ENCODE measurements at places on chromosomes 5 and 9. TPM values are rescaled to one million over a fixed set of nuclear protein-coding genes. Genes with fewer than 3 reads are reported as not detected.

Gene PCDHA12
- total RNA-seq, result not detected

Gene GPR107
- total RNA-seq, result 19.0 TPM

Gene CER1
- not detected for total RNA-seq

Gene PCDHGA11
- not detected for total RNA-seq

Gene FYB1
- 82.8 TPM for total RNA-seq

Gene ANGPTL2
- total RNA-seq, result not detected

Gene PAPPA
- total RNA-seq, result not detected

Gene THBS4
- 2.3 TPM for total RNA-seq

Gene CCDC69
- 33.0 TPM for total RNA-seq

Gene GMCL2
- total RNA-seq, result not detected

Gene NME5
- total RNA-seq, result not detected

Gene BSPRY
- 9.1 TPM for total RNA-seq

GRCh38 chr5:20648981-20649380 lies 661.0 kb upstream of the CDH18 start:
- DNase-seq, result no peak

DNA sequence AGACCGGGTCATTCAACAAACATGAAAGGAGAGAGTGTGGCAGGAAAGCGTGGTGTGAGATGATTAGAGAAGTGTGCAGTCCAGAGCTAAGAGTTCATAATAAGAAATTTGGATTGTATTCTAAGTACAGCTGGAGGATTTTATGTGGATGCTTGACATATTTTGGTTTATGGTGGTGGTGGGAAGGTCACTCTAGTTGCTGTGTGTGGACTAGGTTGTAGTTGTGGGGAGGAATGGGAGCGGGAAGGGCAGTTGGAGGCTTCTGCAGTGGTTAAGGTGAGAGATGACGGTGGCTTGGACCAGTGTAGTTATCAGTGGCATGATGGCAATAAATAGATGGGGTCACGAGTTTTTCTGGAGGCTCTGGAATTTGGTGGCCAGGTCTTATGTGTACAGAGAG lies 45.7 kb upstream of the GPR151 start:
- no peak for DNase-seq

DNA sequence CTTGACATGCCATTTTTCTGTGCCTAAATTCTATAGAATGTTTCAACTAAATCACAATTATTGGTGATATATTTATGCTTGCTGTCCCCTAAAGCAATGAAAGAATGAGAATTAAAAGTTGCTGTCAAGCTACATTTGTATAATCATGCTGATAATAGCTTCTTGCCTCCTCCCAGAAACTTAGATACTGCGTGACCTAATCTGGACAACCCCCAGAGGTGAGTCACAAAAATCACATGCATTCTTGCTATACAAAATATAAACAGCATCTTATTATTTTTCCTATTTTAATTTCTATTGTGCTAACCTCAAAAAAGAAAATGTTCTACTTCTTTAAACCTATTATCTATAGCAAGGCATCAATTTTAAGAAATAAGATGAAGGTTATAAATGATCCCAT lies 995.8 kb upstream of the ACO1 start:
- DNase-seq, result no peak

DNA sequence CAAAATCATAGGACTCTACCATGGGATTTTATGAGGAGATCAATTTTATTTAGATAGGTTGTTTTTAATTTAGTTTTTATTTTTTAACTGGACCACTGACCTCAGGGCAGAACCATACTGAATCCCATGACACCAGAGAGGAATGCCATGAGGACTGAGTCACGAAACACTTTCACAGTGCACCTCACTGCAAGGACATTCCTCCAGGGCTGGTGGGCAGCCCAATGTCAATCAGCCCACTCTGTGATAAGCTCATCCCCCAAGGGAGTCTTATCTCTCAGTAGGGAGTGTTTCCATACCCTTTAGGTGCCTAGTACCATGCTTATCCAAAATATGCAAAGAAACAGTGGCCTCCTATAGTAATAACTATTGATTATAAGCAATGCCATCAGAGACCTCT lies 224.5 kb upstream of the CDH6 start:
- no peak for DNase-seq

DNA sequence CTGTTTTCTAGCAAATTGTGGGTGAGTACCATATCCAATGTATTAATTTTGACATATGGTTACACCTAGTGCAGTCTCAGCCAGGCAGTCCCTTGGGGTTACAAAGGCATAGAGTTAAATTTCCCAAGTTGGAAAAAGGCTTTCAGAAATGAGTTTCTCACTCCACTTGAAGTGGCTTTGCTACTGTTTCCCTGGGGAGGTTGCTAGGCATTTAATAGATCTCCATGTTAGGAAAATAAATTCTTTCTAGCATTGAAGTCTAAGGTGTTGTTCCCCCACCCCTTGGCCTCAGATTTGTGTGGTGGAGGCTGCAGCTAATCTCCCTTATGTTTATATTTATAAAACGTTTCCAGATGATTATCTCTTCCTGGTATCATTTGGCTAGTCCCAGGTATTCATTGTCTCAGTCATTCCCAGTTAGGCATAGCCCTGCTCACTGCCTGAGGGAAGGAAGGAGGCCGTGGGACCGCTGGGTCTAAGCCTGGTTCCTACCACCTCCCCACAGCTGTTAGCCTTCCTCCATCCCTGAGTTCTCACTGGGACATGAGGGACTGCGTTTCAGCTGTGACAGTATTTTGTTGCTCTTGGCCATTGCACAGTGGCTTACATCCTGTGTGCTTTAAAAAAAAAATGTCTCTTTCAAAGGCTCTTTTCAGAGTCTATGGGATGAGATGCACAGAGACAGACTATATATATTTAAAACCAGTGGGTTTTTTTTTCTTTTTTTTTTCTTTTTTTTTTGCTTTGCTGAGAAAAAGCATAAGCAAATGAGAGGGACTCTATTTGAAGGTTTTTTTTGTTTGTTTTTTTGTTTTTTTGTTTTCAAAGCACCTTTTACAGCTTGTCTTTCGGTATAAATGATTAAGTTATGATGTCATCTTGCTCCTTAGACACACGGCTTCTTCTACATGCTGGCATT lies 121.5 kb downstream of the MAST4 start:
- DNase-seq, result no peak

GRCh38 chr5:99030906-99031440 lies 102.2 kb upstream of the CHD1 start:
- no peak for DNase-seq

GRCh38 chr9:76729116-76729515 lies 35.1 kb upstream of the PCA3 start:
- no peak for DNase-seq

GRCh38 chr9:93898502-93899426 lies 56.4 kb downstream of the BARX1 start:
- DNase-seq, result no peak

- no peak for DNase-seq
These were observed 662.1 kb upstream of the MEF2C start for GRCh38 chr5:89545076-89545475.

- DNase-seq, result no peak
These were observed 91.1 kb upstream of the DMRT1 start for GRCh38 chr9:750249-750967.

- no peak for DNase-seq
These were observed 12.5 kb downstream of the PAIP2 start for GRCh38 chr5:139354186-139354585.

- no peak for DNase-seq
These were observed 63.3 kb downstream of the CSF2 start for GRCh38 chr5:132136906-132137305.

DNA sequence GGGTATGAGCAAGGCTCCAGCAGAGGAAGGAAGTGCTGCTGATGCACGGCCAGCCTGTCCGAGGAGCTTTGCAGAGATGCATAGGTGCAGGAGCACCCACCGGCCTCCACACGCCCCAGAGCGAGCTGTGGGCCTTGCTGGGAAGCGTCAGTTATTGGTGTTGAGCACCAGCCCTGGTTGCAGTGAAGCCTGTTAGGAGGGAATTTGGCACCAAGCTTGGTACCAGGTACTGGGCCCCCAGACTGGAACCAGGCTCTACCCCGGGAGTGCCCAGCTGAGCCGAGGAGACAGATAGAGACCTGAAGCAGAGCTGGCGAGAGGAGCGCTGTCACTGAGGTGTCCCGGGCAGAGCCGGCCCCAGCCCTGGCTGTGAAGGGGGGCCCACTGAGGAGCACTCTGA lies 5.2 kb downstream of the TCF7 start:
- no peak for DNase-seq

DNA sequence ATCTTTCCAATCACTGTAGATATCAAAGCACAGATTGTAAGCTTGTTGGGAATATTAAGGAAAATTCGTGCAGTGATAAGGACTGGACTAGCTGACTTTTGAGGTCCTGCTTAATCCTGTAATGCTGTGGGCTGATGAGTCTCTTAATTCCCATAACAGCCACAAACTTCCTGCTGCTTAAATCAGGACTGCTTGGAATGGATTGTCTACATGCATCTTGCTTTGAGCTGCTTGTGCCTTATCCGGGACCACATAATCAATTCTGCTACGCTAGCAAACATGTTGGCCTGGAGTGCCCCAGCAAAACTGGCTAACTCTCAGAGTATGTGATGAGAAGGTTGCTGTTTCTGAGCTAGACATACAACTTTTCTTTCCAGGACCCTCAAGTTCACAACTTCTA lies 79.6 kb downstream of the SNCAIP start:
- DNase-seq, result no peak

- DNase-seq, result no peak
These were observed 652.0 kb downstream of the MTRR start for GRCh38 chr5:8520917-8521316.

GRCh38 chr5:124806373-124807077 lies 60.1 kb upstream of the ZNF608 start:
- no peak for DNase-seq

All from activated CD8-positive, alpha-beta T cell treated with anti-CD3 and anti-CD28 coated beads for 36 hours (primary cell).